NCI-H1436 treated with DMSO at 0.1 percent for 48 hours (cell line): ENCODE measurements at places on chromosomes 6 and 20.

DNA sequence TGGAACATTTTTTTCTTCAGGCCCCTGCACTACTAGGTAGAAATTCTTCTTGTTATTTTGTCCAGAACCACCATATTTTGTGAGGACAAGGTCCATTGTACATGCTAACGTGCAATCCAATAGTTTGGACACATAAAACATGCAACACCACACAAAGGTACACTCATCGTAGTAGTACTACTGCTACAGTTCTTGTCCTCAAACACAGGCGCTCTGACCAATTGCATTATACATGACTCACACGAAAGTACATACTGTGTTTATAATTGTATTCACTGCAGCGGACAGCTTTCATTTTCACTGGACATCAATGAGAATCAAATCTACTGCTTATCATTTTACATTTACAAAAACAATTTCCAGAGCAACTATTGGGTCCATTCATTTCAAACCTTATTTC lies 15.3 kb upstream of the SMLR1 start:
- no peak for DNase-seq

- no peak for DNase-seq
Observed at GRCh38 chr20:47220161-47220582, 136.3 kb downstream of the ZMYND8 start.

DNA sequence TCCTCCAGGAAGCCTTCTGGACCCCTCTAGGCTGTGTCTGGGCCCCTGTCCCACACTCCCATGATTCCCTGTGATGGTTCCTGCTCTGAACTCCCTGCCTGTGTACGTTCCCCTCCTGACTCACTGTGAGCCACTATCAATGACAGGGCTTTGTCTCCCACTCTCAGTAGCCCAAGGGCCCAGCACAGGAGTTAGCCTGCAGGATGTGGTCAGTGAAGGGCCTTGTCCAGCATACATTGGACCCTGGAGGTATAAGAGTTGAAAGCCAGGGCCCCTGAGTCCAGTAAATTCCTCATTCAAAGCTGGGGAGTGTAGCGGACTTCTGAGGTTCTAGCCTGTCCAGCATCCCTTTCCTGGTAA lies 19.0 kb downstream of the ZBP1 start:
- no peak for DNase-seq

DNA sequence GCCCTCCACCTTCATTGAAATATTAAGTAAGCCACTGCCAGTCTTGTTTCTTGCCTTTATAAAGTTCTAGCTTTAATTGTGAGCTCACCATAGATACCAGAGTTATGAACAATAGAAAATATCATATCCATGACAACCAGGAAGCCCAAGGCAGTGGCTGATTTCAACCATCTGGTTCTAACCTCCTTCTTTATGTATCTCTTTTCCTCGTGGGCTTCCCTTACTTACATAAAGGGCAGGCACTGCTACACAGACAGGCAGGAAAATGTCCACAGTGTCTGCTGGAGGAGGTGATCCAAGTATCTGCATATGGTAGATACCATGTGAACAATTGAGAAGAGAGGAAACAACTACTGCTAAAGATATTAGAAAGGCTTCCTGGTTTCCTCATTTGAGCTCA lies 65.2 kb upstream of the PRND start:
- no peak for DNase-seq

DNA sequence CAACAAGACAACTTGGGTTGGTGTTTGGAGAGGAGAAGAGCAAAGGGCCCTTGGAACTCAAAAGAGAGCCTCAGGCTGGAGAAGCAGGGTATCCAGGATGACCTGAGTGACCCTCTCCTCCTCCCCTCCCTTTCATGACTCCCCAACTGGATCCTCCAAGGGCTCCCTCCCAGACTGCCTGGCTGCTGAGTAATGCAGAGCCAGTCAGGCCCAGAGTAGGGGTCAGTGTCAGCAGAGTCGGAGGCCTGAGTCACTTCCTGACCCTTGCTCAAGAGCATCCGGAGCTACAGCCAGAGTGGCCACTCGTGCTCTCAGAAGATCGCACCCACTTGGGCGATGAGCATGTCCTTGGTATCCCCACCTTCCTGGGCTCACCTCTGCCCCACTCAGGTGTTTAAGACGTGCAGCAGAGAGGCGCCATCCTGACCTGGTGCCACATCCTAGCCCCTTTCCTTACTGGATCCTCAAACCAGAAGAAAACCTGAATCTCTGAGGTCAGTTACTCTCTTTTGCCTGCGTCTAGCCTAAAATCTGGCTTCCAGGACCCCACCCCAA lies 2.8 kb upstream of the MAPK13 start:
- DNase-seq = no peak
